ENCODE measurements at places on chromosomes 12 and 14.

GRCh38 chr12:124295431-124296058 lies 652 bp downstream of the RFLNA start:
- no peak for DNase-seq

DNA sequence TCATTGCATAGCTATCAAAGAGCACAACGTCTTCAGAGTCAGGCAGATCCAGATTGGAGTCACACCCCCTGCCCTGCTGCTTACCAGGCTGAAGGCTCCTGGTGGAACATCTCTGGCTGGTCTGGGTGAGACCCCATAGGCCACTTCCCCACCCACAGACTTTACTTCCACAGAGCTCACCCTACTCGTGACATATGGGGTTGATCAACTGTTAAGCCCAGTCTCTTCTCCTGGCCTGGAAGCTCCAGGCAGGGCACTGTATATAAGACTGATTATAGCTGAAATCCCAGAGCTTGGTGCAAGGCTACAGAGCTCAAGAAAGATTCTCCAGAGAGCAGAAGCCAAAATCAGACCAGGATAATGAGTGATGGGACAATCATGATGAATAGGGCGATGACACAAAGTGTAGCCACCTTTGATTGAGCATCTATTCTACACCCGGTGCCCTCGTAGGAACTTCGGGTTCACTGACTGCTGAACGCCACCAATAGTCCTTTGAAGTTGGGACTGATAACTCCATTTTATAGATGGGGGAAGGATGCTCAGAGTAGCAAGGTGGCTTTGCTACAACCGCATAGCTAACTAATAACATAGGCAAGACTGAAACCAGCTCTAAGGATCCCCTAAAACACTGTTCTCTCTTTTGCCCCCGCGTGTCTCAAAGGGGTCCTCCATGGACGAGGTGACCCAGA lies 287.8 kb downstream of the BCL11B start:
- no peak for DNase-seq

GRCh38 chr14:94043111-94043755 lies 17.1 kb downstream of the OTUB2 start:
- no peak for DNase-seq

GRCh38 chr14:35934499-35934898 lies 108.4 kb downstream of the BRMS1L start:
- no peak for DNase-seq

DNA sequence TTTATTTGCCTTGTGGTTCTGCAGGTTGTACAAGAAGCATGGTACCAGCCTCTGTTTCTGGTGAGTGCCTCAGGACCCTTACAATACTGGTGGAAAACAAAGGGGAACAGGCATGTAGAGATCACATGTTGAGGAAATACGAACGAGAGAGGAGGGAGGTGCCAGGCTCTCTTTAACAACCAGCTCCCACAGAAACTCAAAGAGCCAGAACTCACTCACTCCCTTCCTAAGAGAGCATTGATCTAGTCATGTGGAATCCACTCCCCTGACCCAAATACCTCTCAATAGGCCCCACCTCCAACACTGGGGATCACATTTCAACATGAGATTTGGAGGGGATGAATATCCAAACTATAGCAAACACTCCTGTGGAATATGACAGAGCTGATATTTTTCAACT lies 938.0 kb downstream of the GALC start:
- no peak for DNase-seq

DNA sequence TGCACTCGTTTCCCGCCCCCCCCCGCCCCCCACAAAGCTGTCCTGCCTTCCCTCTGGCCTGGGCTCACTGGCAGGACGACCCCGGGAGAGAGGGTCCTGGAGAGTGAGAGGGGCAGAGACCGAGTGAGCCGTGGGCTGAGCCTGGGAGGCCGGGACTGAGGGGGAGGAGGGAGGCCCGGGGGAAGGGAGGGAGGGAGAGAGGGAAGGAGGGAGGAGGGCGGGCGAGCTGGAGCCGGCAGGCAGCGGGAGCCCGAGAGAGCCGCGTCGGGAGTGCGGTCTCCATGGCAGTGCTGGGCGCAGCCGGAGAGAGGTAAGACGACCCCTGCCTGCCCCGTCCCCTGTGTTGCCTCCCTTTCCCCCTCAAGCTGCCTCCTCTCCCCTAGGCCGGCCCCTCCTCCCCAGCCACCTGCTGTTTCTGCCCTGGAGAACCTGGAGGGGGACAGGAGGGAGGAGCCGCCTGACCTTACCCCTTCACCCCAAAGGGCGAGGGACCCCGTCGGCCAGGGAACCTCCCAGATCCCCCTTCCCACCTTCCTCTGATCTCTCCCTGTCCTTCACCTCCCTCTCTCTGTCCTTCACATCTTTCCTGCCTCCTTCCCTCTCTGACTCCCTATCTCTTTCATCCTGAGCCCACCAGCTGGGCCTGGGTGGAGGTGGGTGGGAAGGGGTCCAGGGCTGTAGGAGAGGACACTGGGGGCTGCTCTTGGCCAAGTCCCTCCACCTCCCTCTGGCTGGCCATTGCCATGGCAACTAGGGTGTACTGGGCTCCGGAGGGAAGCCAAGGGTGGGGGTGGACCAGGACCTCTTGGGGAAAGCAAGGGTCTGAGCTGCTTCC lies at the start of gene GPR162:
GPR162 (plus strand) TSS at position 231 of the 835 bp plus-strand sequence. CDS start 2,078 bp downstream, outside the sequence.
- no peak for DNase-seq

DNA sequence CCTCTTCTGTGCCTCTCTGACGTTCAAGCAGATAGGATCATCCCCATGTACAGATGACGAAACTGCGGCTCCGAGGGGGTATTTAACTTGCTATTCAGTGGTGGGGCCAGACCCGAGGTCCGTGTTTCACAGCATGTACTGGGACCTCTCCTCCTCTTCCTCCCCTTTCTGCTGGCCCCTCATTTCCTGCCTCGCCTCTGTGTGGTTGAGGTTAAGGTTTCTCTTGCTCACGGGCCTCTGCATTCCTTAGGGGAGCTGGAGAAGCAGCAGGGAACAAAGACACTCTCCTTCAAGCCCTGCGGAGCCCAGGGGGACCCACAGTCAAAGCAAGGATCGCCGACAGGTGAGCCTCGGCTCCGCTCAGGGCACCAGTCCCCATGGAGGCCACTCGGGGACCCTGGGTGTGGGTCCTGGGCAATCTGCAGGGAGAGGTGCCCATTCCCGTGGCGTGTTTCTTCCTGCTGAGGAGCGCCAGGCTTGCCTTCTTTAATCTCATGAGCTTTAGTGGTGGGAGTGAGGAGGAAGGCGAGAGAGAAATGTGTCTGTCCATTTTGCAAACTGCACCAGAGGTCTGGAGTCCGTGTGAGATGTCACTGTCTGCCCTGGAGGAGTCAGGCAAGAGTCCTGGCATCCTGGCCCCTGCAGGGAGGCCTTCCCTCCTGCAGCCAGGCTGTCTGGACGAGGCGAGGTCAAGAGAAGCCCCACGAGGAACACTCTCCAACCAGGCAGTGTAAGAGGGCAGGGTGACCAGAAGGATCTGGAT lies 45.0 kb downstream of the SLC6A12 start:
- DNase-seq: no peak

DNA sequence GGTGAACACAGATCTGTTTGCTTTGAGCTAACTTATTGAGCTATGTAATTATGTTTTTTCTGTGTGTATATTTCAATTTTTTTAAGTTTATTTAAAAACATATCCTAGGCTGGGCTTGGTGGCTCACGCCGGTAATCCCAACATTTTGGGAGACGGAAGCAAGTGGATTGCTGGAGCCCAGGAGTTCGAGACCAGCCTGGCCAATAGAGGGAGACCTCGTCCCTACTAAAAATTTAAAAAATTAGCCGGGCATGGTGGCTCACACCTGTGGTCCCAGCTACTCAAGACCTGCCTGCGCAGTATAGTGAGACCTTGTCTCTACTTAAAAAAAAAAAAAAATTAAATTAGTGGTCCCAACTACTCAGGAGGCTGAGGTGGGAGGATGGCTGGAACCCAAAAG lies 16.2 kb upstream of the RNASE1 start:
- no peak for DNase-seq

- no peak for DNase-seq
These were observed 5.3 kb downstream of the FKBP4 start for GRCh38 chr12:2800046-2800570.

GRCh38 chr12:11810206-11810545 lies 160.7 kb downstream of the ETV6 start:
- no peak for DNase-seq

- DNase-seq: no peak
These were observed 12.2 kb upstream of the NID2 start for GRCh38 chr14:52080808-52081755.

DNA sequence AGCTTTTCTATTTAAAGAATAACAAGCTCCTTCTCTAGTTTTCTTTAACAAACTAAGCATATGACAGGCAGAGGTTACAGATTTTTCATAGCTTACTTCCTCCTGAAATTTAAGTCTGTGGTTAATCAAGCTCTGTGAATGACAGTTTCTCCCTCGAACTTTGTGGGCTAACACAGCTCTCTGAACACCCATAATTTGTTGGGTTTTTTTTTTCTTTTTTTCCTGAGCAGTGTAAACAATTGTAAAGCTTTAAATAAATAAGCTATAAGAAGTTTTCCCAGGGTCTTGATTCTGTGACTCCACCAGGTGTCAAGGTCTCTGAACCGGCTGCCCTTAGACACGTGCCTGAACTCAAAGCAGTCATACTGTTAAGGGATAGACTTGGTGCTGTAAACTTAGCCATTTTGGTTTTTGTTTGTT lies 128.1 kb upstream of the AMIGO2 start:
- no peak for DNase-seq

DNA sequence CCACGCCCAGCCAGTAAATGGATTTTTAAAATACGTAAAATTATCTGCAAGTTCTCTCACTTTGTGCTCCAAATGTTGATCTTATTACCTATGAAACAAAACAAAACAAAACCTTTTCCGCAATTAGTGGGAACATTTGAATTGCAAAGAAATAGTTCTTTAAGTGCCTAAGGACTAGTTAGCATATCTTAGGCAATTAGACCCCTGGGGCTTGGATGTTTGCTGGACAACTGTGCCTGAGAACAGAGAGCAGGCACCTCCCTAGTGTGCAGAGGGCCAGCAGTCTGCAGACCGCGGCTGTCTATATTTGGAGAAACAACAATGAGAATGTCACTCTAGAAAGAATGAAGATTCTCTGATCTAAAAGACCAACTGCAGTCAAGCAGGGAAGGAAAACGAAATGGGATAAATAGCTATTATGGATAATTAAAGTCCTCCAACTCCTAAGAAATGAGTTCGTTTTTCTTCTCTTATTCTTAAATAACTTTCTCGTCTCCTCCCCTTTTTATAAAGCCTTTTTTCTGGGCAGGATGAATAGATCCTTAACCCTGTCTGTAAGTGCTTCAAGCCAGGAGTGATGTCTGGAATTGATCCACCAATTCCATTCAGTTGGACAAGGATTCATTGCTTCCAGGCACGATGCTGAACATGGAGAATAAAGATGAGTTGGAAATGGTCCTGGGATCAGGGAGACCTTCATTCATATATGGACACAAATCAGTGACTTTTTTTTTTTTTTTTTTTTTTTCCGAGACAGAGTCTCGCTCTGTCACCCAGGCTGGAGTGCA lies 16.2 kb downstream of the SLC17A8 start:
- no peak for DNase-seq
